ENCODE measurements at places on chromosomes 3 and 15. TPM values are rescaled to one million over a fixed set of nuclear protein-coding genes. Genes with fewer than 3 reads are reported as not detected.

GRCh38 chr3:184993394-184993793 lies 159.5 kb downstream of the C3orf70 start:
- DNase-seq = no peak

- DNase-seq = no peak
Observed at GRCh38 chr15:38024293-38025091, 90.1 kb downstream of the TMCO5A start.

GRCh38 chr3:13292375-13292774 lies 127.7 kb downstream of the NUP210 start:
- no peak for DNase-seq

DNA sequence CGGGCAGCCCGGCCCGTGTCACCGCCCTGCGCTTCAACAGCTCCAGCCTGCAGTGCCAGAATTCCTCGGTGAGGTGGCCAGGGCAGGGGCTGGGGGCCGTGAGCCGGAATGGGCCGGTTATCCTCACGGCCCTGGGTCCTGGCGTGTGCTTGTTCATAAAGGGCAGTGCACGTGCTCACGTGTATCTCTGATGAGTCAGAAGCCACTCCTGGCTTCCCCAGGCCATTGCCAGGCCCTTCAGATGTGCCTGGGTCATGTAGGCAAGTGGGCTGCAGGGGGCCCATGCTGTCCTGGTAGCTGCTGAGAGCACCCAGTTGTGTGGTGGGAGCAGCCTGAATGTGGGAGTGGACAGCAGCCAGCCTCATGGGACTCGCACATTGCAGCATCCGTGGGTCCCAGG lies 29.2 kb downstream of the PLXNA1 start:
- DNase-seq = peak; percentile 22

DNA sequence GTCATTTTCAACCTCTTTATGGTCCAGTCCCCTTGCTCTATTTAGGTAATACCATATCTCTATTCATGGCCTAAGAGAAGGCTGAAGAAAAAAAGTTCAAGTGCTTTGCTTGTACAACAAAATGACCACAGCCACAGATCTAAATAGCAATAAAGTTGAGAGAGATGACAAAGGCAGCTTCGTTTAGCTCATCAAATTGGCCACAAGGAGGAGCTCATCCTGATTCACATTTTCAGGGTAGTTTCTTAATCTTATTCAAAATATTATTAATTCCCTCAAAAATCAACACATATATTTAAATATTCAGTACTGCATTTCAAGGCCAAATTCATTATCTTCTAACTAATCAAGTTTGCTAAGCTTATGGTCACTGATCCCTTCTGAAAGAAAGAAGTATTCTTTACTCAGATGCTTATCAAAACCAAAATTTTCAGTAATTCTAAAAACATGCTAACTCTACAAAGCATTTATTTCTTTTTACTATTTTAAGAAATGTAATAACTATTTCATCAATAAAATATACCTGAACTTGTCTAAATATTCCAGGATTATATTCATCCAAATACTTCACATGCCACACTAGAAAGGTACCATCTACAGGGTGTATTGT lies 85.5 kb downstream of the DMXL2 start:
- peak; percentile 27 for DNase-seq

- DNase-seq = no peak
Observed at GRCh38 chr3:192608726-192609600, 118.4 kb downstream of the FGF12 start.

DNA sequence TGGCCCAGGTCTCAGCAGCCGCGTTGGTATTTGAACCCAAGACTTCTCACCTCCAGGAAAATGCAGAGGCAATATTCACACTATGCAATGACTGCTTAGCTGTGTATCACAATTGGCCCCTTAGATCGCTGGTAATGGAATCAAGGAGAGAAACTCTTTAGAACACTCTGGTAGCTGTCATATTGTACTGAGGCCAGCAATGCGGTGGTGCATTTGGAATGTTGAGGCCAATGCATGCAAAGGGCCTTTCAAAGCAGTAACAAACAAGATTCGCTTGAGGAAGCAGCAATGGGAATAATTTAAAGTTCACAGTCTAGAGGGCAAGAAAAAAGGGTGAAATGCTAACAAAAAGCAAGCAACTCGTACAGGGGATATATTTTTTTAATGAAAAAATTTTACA lies 764.1 kb downstream of the GRM7 start:
- DNase-seq = no peak

DNA sequence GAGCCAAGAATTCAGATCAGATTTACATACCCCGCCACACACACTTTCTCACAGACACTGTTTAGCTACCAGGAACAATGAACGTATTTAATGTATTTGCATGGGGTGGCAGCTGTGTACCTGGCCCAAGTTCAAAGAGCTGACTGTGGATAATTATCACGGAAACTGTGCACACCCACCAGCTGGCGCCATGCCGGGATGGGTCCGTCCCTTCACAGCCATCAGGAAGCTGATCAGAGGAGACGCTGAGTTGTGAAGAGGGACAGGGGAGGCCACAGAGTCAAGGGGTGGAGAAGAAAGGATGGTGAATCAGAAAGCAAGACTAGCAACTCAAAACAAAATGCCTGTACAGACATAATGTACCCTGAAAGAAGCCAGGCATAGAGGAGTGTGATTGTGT lies 13.1 kb upstream of the PLA2G4D start:
- DNase-seq = peak; percentile 44

- DNase-seq = peak; percentile 73
Observed at GRCh38 chr15:50051811-50052419, 67.1 kb downstream of the ATP8B4 start.

GRCh38 chr3:34891941-34892340 lies 747.4 kb upstream of the ARPP21 start:
- DNase-seq = no peak

DNA sequence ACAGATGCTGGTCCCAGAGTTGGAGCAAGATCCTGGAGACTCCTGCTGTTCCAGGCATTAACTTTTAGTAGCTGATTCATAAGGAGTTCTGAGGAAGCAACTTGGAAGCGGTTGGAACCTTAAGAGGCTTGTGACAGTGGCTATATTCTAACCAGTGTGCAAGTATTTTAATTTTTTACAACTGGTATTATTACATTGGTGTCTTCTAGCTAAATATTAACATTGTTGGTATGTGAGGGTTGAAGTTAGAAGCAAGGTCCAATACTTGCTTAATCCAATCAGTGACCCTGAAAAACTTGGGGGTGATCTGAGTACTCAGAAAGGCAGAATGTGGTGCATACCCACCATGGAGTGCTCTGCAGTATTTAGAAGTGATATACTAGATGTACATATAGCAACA lies 1.5 kb upstream of the OR4F15 start:
- no peak for DNase-seq

DNA sequence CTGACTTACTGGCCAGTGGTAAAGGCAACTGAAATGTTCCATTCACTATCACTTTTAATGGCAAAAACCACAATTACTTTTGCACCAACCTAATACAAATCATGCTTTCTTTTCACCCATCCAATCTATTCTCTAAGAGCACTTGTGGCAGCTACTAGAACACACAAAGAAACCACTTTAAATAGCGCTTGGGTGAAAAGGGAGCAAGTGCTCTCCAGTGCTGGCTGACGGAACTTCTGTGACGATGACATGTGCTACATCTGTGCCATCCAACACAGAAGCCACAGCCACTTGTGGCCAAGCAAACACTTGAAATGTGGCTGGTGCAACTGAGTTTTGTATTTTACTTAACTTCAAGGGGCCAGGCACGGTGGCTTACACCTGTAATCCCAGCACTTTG lies 18.9 kb downstream of the SH3BP5 start:
- DNase-seq = no peak

DNA sequence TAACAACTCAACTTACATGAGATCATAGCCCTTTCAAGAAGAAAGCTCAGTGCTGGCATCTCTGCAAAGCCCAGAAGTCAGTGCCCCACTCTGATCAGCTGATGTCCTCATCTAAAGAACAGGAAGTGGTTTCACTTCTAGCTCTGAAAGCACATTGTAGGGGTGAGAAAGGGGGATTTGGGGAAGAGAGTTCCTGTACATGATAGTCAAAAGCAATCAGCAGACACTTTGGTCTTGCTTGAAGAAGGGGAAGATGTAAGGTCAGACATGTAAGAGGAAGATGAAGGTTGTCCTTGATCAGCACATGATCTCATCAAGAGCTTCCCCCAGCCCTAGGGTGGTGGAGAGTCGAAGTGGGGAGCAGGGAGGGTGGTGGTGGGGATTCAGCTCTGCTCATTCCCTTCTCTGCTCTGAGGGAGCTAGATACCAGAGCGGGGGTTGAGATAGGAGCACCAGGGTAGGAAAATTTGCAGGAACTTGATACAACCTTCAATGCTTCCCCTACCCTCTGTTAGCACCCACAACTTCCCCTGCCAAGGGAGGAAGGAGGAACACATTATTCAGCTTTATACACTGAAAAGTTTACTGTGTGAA lies 76.4 kb upstream of the ETV5 start:
- no peak for DNase-seq

GRCh38 chr3:61809879-61810278 lies 248.5 kb downstream of the PTPRG start:
- no peak for DNase-seq

- DNase-seq = peak; percentile 57
Observed at GRCh38 chr3:17233398-17233800, 348.6 kb downstream of the PLCL2 start.

SLTM gene
- 70.5 TPM for total RNA-seq

GPR176 gene
- 50.8 TPM for total RNA-seq

SUSD5 gene
- 4.6 TPM for total RNA-seq

LSAMP gene
- 0.59 TPM for total RNA-seq

PAK2 gene
- 45.5 TPM for total RNA-seq

SH2D7 gene
- not detected for total RNA-seq

Data from RPMI7951 (cell line).